Adrenal gland (tissue), 19 donors: ENCODE measurements at places on chromosomes 6 and 20. TPM values are rescaled to one million over a fixed set of nuclear protein-coding genes. Genes with fewer than 3 reads are reported as not detected.
A peak's percentile ranks its signal among the peaks of the same experiment; 100 is the strongest.

GRCh38 chr6:38708496-38708895, 5.6 kb upstream of the GLO1 start:
- DNase-seq = no peak

GRCh38 chr6:65259059-65259458, 448.0 kb downstream of the EYS start:
- no peak for DNase-seq

DNA sequence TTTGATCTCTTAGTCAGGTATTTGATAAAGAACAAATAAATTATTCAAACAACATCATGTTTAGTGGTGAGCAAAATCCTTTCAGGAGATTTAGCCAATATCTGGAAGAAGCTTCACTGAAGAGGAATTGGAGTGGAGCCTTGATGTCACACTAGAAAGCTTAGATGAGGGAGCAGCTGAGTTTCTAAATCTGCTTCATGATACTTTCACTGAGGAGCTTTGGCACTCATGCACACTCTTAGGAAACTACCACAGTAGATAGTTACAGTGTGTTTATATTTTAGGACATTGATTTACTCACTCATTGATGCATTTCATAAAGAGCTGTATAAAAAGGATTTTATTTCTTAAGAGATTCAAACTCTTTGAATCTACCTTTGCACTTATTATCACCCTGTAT, 366.2 kb upstream of the BTBD3 start:
- DNase-seq = no peak

GRCh38 chr6:168662301-168662936, 221.4 kb downstream of the SMOC2 start:
- peak; percentile 21 for DNase-seq

Gene CALHM6
- total RNA-seq = 6.9 TPM

Gene PPIL6
- 1.8 TPM for total RNA-seq

Gene SIRPB2
- total RNA-seq = 11.7 TPM

Gene NMBR
- not detected for total RNA-seq

Gene ALDH8A1
- total RNA-seq = 0.94 TPM

Gene TRAPPC3L
- total RNA-seq = 0.54 TPM
